ENCODE measurements at places on chromosomes 6 and 20. TPM values are rescaled to one million over a fixed set of nuclear protein-coding genes. Genes with fewer than 3 reads are reported as not detected.

GRCh38 chr6:105326833-105327770 is 75.8 kb downstream of the PREP start:
- no peak for DNase-seq

- DNase-seq, result no peak
Measured at GRCh38 chr6:30357678-30358540, 13.0 kb downstream of the RPP21 start.

DNA sequence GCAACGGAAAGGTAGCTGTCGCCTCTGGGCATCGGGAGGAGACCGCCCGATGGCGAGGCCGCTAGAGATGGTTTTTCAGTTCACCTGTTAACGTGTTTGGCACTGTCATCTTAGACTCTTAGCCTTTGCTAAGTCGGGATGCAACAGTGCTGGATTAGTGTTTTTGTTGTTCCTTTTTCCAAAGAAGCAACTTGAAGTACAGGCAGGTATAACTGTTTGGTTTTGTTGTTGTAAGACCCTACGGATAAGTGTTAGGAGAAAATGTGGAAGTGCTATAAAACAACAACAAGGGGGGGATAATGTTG is 723 bp downstream of the MANEA start:
- DNase-seq, result no peak

GSTA2 gene
- total RNA-seq, result not detected

DNA sequence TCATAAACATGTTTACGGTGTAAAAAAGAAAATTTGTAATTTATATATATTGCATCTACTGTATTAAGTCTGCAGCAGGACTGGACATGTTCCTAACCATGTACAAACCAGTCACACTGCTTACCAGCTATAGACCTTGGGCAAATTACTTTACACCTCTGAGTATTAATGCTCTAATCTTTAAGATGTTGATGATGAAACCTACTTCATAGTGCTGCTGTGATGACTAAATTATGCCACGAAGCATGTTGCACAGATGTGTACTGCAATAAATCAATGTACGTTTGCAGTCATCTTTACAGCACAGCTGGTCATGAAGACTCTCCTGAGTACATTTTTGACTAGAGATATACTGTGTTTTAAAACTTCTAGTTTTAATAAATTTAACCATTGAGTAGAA is 42.6 kb downstream of the PRKN start:
- no peak for DNase-seq

DNA sequence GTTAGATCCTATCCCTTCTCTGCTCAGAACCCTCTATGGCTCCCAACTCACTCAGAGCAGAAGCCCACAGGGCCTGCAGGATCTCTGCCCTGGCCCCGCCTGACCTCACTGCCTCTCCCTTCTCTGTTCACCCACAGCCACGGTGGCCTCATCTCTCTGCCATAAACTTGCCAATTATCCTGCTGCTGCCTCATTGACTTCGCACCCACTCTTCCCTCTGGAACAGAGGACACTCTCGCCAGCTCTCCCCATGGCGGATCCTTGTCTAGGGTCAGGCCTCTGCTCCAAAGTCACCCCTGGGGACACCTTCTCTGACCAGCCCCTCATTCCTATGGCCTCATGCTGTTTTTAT is 86.4 kb downstream of the CEBPB start:
- DNase-seq, result no peak

POPDC3 gene
- 3.4 TPM for total RNA-seq

- no peak for DNase-seq
Measured at GRCh38 chr6:124798942-124799496, 163.2 kb upstream of the RNF217 start.

DNA sequence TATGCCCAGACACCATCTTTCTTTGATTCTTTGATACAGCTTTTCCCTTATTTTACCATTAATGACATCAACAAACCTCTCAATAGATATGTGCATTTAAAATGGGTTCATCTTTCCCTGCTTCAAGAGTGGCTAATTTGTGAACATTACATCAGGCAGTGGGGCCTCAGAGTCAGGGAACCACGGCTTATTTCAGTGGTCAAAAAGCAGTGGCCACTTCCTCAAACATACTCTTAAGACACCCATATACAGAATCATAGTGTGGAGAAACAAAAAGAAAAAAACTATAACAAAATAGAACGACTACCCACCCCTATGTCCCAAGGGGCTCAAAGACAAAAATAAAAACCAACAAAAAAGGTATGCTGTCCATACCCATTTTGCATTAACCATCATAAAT is 12.9 kb downstream of the SALL4 start:
- no peak for DNase-seq

KIF25 gene
- not detected for total RNA-seq

DNA sequence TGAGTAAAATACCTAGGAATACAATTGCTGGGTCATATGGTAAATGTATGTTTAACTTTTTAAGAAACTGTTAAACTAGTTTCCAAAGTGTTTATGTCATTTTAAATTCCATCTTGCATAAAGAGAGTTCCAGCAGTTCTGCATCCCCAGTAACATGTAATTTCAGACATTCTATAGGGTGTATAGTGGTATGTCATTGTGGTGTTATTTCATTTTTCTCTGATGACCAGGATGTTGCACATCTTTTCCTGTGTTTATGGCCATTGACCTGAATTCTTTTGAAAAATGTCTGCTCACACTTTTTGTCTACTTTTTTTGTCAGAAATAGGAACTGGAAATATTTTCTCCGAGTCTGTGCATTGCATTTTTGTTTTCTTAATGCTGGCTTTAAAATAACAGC is 128.9 kb downstream of the TMEM200A start:
- no peak for DNase-seq

NAPB gene
- 10.6 TPM for total RNA-seq

- DNase-seq, result no peak
Measured at GRCh38 chr20:52422574-52423336, 231.2 kb upstream of the ZFP64 start.

C6orf132 gene
- total RNA-seq, result 0.75 TPM

SYCP2 gene
- 1.9 TPM for total RNA-seq

ARMC2 gene
- total RNA-seq, result 9.2 TPM

DNA sequence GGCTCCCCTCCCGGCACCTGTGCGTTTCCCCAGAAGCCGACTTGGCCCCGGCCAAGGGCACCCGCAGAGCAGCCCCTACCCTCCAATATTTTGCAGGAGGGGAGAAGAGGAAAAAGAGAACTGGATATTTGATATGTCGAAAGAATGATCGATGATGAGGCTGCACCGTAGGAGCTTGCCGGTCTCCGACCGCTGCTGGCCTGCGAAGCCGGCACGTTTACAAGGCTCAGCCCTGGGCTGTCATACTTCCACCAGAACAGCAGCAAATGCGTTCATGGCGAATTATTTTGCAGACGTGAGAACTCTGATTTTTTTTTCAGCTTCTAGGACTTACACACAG is 296.7 kb downstream of the TFAP2C start:
- no peak for DNase-seq

GRCh38 chr6:7468382-7469081 is 72.9 kb upstream of the DSP start:
- DNase-seq, result no peak

BCKDHB gene
- total RNA-seq, result 28.1 TPM
